Stimulated activated naive CD4-positive, alpha-beta T cell treated with Interleukin-2 at 50 U/mL for 16 hours (primary cell): ENCODE measurements at places on chromosomes 2 and 18.

DNA sequence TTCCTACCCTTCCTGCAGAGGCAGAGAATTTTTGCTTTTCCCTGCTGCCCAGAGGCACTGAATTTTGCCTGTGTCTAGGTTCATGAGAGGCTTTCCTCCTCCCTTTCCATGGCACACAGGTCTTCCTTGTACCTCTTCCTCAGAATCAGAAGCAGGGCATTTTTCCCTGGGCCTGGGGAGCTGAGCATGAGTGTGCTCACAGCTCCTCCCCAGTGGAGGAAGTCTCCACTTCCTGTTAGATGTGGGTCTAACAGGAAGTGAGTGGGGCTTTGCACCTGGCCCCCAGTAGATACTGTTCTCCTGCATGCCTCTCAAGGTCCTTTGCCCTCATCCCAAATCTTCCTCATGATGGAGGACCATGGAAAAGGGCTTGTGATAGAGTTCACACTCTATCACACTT is 297.2 kb upstream of the FIGN start:
- no peak for DNase-seq

GRCh38 chr2:205053827-205054410 is 508.6 kb downstream of the PARD3B start:
- DNase-seq, result no peak

DNA sequence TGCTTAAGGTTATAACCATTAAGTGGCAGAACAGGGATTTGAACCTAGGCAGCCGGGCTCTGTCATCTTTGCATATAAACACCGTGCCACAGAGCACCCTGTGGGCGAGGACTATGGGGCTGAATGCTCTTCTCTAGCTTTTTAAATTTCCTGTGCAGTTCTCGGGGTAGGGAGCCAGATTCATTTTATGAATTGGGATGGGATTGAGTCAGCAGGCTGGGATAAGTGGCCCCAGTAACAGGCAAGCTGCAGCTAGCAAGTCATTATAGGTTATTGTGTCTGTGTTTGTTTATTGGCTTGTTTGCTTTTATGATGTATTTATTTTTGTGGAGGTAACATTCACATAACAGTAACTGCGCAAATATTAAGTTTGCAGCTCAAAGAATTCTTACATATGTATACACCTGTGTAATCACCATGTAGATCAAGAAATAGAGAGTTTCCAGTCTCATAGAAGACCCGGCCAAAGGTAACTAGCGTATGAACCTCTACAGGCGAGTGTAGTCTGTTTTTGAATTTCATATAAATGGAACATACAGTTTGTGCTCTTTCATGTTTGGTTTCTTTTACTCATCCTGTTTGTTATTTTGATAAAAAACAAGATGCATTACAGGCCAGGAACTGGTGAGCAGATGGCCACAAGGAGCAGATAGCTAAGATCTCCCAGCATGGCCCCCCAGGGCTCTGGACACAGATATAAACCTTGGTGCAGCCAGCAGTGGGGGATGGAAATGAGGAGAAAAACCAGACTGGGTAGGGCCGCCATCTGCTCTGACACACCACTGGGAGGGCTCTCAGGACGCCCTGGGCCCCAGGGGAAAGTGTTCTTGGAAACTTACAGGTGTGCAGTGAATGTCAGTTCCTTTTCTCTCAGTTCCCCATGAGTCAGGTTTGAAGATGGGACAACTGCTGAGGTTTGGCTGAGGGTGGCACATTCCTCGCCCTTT is 49.2 kb upstream of the GPR155 start:
- DNase-seq, result no peak

GRCh38 chr2:97658691-97659157 is 5.1 kb downstream of the ACTR1B start:
- DNase-seq, result no peak

- no peak for DNase-seq
Measured at GRCh38 chr2:12083713-12084419, 337.4 kb downstream of the LPIN1 start.

GRCh38 chr2:219178377-219179175 is 501 bp downstream of the RETREG2 start:
- DNase-seq, result peak; percentile 44

DNA sequence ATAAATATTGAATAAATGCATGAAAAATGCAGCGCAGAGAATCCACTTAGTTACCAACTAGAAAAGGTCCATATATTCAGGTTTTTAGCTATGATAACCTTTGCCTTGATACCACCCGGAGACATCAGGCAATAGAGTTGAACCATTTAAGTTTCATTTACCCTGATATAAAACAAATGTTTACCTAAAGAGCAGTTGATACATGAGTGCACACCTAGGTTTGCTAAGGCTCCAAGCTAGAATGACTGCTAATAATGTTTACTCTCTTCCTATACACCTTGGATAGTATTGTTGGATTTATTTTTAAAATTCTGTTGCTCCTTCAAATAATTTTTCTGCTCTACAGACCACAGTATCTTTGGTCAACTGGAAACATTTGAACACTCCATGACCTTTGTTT is 1463.6 kb downstream of the LRP1B start:
- DNase-seq, result no peak

GRCh38 chr2:16019060-16019480 is 78.7 kb downstream of the MYCN start:
- no peak for DNase-seq

GRCh38 chr2:8800218-8800617 is 37.2 kb downstream of the KIDINS220 start:
- DNase-seq, result no peak

- DNase-seq, result no peak
Measured at GRCh38 chr2:770776-771175, 93.6 kb upstream of the TMEM18 start.

- DNase-seq, result no peak
Measured at GRCh38 chr2:48320742-48321141, 209.2 kb upstream of the STON1 start.

GRCh38 chr2:102334486-102334885 is 21.1 kb upstream of the IL18R1 start:
- no peak for DNase-seq

DNA sequence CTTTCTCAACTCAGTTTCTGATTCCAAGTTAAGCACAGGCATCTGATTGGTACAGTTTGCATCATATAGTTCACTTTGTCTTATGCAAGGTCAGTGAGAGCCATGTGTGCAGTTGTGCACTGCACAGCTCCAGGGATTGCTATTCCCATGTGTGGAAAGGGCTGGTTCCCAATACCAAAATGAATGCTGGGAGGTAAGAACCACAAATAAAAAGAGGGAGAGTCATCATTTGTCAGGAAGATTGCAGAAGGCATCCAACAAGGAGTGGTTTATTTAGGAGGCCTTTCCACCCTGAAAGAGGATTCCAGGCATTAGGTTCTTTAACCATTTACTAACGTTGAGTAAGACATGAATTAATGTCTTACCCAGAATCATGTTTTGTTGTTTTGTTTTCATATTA is 141.2 kb upstream of the ST6GAL2 start:
- DNase-seq, result no peak
